Right ventricle myocardium superior (tissue), 1 donor: ENCODE measurements at places on chromosomes 7 and 10.

GRCh38 chr10:1535301-1535965, 201.9 kb downstream of the ADARB2 start:
- DNase-seq = no peak

- no peak for DNase-seq
Measured at GRCh38 chr7:134710511-134710853, 63.8 kb downstream of the BPGM start.

GRCh38 chr7:11104578-11104977, 130.9 kb downstream of the PHF14 start:
- DNase-seq = no peak

DNA sequence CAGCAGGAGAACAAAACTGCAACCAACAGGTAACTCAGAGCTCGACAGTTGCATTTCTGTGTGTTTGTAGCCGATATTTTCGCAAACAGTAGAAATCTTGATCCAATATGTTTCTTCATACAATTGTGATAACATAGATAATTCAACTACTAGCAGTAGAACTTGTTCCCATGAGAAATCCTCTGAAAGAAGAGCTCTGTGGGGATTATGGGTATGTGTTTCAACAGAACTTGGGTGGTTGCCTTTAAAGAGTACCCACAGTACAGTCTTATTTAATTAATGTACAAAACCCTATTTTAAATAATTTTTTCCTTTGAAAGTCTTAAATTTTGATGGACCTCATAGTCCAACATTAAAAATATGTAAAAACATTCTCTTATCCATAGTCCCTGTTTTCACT, 266.1 kb downstream of the PARD3 start:
- DNase-seq = no peak

- DNase-seq = no peak
Measured at GRCh38 chr7:25189197-25189596, 39.1 kb downstream of the NPVF start.

DNA sequence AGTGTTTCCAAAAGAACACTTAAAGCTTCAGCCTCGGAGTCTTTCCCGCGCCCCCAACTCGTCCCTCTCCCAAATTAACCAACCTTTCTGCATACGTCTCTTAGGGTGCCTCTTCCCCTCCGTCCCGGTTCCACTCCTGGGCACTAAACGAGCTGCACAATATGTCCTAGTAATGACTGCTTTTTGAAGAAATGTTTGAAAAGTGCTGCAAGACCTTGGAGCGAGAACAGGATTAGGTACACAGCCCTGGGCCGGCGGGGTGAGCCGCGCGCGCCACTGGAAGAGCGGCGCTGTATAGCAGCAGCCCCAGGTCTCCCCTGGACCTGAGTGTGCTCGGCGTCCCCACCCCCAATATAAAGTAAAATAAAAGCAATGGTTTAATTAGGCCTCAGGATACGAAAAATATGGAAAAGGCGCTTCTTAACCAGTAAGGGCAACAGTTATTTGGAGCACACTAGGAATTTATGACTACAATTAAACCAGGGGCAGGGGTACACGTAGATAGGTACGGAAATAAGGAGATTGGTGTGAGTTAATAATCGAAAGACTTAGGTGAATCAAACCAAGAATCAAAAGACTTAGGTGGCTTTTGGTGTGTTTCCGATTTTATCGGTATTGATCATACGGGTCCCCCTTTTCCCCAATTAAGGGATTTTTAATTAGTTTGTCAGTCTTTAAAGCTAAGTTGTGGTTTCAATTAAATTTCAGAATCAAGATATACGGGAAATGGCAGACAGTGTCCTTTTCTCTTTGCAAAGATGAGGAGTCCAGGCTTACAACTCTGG, 1.9 kb downstream of the TET1 start:
- no peak for DNase-seq

GRCh38 chr7:136883046-136883445, 14.6 kb downstream of the CHRM2 start:
- DNase-seq = no peak

GRCh38 chr10:116926426-116926825, 77.1 kb downstream of the ENO4 start:
- DNase-seq = no peak

DNA sequence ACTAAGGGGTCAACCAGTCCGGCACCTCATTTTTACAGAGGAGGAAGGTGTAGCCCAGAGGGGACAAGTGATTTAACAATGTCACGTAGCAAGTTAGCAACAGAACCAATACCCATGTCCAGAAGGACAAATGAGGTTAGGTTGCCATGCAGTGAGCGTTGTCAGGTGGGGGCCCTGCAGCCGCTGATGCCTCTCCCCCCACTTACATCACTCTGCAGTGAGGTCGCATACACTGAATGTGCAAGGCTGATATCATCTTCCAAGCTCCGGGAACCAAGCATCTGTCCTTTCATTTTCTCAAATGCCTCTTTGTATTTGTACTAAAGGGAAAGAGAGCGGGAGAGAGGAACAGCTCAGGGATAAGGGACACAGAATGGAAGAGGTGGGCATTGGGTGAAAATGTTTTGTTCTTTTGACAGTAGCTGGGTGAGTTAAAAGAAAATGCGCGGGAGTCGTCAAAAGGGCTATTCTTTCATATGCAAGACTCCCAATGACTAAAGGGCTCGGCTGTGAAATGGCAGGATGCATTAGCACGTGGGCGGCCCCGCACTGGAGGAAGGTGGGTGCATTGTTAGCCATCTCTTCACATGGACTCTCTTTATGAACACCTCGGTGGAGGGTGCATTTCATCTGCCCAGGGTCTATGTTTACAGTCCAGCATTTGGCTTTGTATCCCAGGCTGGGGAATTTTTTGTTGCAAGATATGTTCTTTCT, 49.7 kb downstream of the NRAP start:
- DNase-seq = no peak

- no peak for DNase-seq
Measured at GRCh38 chr10:2897619-2898508, 169.5 kb upstream of the PFKP start.

- no peak for DNase-seq
Measured at GRCh38 chr10:80552151-80552646, 14.5 kb downstream of the SH2D4B start.

- no peak for DNase-seq
Measured at GRCh38 chr10:1475771-1476454, 261.4 kb downstream of the ADARB2 start.

DNA sequence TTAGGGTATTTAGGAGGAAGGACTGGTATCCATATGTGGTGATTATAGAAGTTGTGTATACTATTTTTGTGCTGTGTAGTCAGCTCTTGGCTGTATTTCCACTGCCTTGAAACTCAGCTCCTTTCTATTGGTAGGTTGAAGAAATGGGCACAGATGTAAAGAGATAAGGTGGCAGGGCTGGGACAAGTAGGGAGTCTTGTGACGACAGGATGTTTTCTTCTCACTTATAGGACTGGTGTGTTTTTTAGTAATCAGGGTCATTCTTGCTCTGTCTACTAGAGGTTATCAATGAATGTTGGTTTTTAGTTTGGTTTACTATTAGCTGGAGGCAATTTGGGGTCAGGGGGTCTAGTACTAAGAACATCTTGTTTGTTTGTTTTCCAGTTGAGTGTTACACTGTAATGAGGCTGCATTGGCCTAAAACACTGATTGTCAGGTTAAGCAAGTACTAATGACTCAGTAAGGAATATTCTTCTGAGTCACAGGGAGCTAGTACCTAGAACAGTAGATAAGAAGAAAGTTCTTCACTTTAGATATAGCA, 11.8 kb downstream of the UBN2 start:
- DNase-seq = no peak

GRCh38 chr7:78762625-78763024, 690.8 kb downstream of the MAGI2 start:
- no peak for DNase-seq

DNA sequence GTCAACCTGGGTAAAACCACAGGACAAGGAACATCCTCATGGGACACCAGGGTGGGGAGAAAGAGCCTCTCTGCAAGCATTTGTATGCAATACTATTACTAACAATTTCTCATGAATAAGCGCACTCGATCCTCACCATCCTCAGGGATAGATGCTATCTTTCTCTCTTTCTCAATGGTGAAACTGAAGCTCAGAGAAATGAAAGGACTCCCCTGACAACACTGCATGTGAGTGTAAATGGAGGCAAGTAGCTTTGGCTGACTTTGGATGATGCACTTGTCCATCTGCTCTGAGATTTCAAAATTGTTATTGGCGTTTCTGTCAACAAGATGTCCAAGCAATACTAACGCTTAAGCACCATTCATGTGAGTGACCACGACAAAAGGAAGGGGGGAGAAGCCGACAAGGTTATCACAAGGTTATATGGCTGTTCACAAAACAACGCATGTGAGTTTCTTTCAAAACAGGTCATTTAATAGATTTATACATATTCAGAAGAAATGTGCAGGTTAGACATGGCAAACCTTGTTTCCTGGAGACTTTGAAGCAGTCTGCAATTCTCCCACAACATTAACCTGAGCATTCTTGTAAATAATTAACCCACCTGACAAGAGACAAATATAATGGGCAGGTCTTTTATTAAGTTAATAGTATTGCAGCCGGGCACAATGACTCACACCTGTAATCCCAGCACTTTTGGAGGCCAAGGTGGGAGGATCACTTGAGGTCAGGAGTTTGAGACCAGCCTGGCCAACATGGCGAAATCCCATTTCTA, 54.0 kb downstream of the IFIT5 start:
- DNase-seq = no peak

DNA sequence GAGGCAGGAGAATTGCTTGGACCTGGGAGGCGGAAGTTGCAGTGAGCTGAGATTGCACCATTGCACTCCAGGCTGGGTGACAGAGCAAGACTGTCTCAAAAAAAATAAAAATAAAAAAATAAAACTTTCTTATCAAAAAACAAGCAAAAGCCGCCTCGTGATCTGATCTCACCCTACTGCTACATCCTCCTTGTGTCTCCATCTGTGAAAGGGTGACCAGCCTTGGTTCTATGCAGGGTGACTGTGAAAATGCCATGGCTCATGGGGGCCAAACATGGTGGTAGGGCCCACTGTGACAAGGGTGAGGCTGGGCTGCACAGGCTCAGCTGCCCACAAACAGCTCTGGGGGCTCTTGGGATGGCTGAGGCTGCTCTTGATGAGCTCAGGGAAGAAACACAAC, 968 bp upstream of the OPN4 start:
- DNase-seq = no peak

DNA sequence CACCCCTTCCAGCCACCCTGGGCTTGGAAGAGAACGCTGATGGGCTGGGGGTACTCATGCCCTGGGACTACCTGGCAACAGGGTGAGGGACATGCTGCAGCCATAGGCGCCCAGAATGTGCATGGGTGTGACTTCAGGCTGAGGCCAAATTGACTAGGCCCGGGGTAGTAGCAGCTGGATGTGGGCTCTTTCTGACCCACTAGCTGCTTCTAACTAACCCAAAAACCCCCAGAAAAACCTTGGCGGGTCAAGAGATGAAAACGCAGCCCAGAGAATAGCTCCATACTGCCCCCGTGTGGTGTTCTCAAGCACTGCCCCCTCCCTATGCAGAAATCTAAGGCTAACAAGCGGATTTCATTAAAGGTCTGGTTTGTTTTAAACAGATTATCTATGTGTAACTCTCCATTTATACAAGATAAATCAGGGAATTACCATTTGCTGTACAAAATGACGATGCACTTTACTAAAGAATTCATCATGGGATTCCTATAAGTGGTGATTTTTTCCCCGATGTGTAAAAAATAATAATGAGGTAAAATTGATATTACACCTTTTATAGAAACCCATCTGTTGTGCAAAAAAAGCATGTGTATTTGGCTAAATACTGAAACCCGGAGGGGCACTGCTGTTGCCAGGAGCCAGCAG, 4.2 kb downstream of the SMARCD3 start:
- DNase-seq = no peak

- no peak for DNase-seq
Measured at GRCh38 chr7:83452256-83452655, 196.7 kb downstream of the SEMA3E start.

DNA sequence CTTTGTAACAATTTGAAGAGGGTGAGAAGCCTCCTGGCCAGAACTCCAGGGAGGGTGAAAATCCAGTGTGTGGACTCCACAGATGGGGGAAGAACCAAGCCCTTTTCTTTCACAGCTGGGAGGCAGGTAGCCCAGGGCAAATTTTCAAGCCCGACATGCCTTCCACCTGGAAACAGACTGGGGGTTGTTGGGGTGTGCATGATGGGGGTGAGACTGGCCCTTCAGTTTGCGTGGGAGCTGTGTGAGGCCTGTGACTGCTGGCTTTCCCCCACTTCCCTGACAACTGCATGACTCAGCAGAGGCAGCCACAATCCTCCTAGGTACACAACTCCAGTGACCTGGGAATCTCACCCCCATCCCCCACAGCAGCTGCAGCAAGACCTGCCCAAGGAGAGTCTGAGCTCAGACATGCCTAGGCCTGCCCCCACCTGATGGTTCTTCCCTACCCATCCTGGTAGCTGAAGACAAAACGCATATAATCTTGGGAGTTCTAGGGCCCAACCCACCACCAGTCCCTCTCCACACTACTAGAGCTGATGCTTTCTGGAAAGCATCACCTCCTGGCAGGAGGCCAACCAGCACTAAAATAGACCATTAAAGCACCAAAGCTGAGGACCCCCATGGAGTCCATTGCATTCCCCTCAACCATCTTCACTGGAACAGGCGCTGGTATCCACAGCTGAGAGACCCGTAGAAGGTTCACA, 445.4 kb downstream of the TFEC start:
- no peak for DNase-seq

DNA sequence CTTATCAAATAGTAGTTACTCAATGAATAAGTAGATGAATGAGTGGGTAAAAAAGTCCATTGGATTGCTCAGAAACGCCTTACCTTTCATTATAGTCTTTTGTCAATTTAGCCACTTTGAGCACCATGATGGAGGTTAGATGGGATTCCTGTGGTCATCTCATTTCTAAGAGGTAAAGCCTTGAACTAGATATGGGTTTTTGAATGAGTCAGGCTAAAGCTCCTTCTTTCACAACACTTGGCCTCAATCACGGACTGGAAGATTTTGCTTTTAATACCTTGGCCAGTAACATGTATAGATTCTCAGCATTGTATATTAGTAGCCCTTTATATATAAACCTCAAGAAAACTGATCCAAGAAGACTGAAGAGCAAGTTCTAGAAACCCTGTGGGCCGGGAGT, 99.7 kb upstream of the CCDC6 start:
- DNase-seq = no peak

DNA sequence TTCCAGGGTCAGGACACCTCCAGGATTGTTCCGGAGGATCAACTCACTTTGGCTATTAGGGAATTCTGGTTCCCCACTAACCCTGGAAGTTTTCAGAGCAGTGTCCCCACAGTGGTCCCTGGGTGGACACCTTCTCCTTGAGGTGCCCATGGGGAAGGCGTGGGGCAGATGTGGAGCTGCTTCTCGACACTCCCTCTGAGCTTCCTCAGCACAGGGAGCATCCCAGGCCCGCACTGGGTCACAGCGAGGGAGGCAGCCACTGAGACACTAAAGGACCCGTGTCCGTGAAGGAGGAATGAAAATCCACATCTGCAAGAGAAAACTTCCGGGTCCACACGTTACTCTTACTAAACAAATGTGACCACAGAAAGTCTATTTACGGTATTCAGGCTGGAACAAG, 48.2 kb upstream of the MNX1 start:
- DNase-seq = no peak
